ENCODE measurements at places on chromosomes 5 and 9.

GRCh38 chr9:70120834-70121510 lies 77.3 kb downstream of the MAMDC2 start:
- no peak for DNase-seq

DNA sequence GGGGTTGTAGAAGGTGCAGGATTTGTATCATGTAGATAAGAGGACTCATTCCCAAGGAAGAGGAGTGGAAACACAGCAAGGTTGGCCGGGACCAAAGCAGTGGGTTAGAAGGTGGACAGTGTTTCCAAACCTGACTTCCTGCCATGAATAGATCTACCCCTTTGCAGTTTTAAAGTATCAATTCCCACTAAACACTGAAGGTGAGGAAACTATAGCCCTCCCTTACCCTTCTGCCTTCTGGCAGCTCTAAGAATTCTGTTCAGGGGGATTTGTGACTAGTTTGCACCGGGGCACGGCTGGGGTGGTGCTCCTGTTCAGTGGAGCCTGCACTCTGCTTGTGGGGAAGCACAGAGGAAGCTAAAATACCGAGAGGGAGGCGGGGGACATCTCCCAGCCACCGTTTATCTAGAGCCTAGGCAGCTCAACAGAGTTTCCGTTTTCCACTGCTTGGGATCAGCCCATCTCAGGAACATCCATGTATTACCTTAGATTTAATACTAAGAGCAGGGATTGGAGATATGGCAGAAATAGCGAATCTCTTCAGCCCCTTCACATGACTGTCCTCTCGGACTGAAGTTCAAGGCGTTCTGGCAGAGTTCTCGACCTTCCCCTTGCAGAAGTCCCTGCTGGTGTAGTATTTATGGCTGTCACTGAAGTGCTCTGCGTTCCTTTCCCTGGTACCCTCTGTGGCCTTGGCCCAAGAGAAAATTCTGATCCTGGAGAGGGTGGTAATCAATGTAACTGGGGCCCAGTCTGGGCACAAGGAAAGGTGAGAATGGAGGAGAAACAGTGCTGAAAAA lies 5.4 kb downstream of the ISL1 start:
- no peak for DNase-seq

GRCh38 chr5:95053253-95053652 lies 231.6 kb downstream of the MCTP1 start:
- DNase-seq = no peak

GRCh38 chr5:74116984-74117383 lies 491.0 kb downstream of the ARHGEF28 start:
- no peak for DNase-seq

DNA sequence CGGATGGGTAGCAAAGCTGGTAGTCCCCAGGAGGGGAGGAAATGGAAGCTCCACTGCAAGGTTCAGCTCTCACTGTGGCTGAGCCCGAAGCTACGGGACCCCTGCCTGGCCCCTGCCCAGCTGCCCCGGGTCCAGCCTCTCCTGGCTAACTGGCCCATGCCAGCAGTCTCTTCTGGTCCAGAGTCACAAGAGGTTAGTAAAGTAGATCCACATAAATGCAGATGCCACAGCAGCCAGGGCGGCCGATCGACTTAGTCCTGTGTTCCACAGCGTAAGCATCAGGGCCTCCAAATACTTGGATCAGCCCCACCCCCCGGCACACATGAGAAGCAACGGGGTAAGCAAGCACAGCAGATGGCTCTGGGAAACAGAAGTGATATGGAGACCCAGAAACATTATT lies 42.1 kb downstream of the MRPL36 start:
- DNase-seq = no peak

DNA sequence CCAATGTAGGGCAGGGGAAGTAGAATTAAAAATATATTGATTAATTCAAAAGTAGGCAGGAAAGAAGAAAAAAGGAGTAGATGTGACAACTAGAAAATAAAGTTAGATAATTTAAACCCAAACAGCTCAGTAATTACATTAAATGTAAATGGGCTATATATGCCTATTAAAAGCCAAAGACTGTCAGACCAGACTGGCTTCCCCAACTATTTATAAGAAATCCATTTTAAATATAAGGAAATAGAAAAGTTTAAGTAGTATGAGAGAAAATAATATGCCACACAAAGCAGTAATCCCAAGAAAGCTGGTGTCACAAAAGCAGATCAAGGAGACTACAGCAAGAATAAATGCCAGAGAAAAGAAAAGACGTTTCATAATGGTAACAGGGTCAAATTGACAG lies 28.9 kb upstream of the SARDH start:
- no peak for DNase-seq

Measured in activated naive CD4-positive, alpha-beta T cell (primary cell).